Stimulated activated naive CD8-positive, alpha-beta T cell treated with anti-CD3 and anti-CD28 coated beads, Interleukin-15, Interleukin-2, amounts not matched to agents 100 U/mL and 50 U/mL, for 24 hours (primary cell): ENCODE measurements at places on chromosomes 7 and 10.

GRCh38 chr10:110672580-110672919 lies 28.4 kb downstream of the RBM20 start:
- DNase-seq: no peak

- no peak for DNase-seq
Measured at GRCh38 chr7:121494516-121494915, 98.4 kb upstream of the FAM3C start.

- DNase-seq: no peak
Measured at GRCh38 chr10:51014680-51015389, 59.5 kb upstream of the PRKG1 start.

- DNase-seq: no peak
Measured at GRCh38 chr7:100444311-100445278, 8.3 kb upstream of the PPP1R35 start.

- no peak for DNase-seq
Measured at GRCh38 chr10:33674986-33675599, 340.6 kb upstream of the NRP1 start.

DNA sequence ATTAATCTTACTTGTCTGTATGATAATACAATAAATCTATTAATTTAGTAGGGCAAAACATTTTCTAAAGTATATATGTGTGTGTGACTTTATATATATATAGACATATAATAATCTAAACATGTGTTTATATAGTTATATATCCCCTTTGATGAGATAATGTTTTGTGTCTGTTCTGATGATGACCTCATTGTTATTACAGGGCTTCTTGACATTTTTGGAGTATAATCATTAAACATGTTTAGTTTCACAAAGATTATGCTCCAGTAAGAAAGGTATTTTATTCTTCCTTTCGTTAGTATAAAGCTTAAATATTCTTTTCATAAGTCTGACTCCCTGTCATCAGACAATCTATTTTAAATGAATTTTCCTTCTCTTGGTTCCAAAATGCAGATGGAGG lies 62.3 kb upstream of the CABCOCO1 start:
- no peak for DNase-seq

DNA sequence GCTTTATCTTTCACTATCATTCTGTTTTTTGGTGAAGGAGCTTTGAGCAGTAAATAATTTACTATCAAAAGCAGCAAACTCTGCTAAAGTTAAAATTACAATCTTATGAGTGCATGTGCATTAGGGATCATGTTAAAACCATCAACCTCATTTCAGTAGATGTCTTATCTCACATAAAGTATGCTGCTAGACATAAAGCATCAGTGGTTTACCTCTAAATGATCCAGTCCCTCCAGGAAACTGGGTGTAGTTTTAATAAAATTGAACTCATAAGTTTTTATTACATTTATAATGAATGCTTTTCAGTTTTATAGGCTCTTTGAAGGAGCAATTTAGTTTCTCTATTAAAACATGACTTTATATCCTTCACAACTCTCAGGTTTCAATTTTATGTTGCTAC lies 108.7 kb downstream of the LRRN3 start:
- no peak for DNase-seq

GRCh38 chr10:10685566-10685965 lies 332.1 kb upstream of the CELF2 start:
- DNase-seq: no peak

GRCh38 chr10:110858297-110858934 lies 13.3 kb upstream of the PDCD4 start:
- peak; percentile 5 for DNase-seq
